ENCODE measurements at places on chromosomes 12 and 14.

- no peak for DNase-seq
Measured at GRCh38 chr12:54558759-54559158, 9.4 kb downstream of the PDE1B start.

- DNase-seq: no peak
Measured at GRCh38 chr12:117365049-117365616, 3.7 kb upstream of the NOS1 start.

GRCh38 chr12:43968736-43969135 is 132.9 kb downstream of the TMEM117 start:
- DNase-seq: no peak

GRCh38 chr12:11834931-11835330 is 185.5 kb downstream of the ETV6 start:
- no peak for DNase-seq

DNA sequence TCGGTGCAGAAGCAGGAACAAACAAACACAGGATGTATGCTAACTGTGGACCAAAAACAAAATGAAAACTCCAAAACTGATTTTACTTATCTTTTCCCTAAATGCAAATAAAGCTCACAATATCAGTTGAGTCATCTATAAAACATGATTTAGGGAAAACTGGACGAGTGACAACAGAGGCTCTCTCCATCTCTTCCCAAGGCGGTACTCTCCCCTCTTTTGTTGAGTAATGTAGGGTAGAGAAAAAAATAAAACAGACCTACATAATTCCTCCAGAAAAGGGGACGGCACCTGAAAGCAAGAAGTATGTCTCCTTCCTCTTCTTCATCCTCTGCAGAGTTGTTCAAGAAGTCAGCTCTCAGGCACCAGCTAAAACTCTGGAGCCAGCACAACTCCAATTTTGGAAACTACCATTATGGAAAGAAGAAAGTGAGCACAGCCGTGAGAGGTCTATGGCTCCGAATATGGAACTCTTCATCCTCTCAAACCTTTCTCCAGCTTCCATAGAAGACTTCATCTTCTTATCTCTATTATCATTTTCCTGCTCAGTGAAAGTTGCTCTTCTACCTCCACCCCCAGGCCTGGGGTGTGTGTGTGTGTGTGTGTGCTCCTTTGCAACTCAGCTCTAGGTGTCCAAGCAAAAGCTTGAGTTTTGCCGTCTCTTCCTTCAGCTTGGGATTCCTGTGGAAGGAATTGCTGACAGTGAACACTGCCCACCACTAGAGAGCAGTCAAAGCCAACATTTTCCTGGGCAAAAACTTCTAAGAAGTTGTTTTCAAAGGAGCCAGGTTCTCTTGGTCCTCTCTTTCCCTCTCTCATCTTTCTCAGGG is 155.4 kb downstream of the DIO2 start:
- DNase-seq: no peak

DNA sequence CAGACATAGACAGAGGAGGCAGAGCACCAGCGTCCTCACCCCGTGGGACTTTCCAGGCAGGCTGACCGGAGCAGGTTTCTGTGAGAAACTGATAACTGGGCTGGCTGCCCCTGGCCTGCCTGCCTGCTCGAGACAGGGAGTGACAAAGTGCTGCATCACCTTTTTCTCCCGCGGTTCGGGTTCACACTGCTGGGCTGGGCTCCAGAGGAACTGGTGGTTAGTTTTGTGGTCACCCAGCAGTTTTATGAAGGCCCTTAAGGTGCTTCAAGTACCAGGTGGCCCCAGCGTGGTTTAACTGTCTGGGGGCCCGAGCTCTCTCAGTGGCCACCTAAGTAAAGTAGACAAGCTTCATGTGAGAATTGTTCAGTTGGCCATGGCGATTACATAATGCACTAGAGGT is 1073.6 kb downstream of the BCL11B start:
- DNase-seq: no peak

DNA sequence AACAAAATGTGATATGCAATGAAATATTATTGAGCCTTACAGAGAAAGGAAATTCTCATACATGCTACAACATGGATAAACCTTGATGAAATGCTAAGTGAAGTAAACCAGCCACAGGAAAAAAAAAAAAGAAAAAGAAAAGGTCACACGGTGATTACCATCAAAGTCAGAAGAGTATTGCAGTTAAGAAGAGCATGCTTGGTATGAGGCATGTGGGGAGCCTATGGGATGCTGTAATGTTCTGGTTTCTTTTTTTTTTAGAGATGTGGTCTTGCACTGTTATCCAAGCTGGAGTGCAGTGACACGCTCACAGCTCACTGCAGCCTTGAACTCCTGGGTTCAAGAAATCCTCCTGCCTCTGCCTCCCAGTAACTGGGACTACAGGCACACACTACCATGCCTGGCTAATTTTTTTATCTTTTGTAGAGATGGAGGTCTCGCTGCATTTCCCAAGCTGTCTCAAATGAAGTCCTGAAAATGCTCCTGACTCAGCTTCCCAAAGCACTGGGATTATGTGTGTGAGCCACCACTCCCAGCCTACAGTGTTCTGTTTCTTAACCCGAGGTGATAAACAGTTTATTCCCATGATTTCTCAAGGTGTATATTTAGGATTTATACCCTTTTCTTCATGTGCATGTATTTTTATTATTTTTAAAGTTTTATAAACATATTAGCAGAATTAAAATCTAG is 96.2 kb downstream of the SEC23A start:
- DNase-seq: no peak

GRCh38 chr12:104809706-104810385 is 148.2 kb downstream of the SLC41A2 start:
- DNase-seq: no peak

GRCh38 chr12:110501399-110501751 is 536 bp downstream of the VPS29 start:
- no peak for DNase-seq

GRCh38 chr14:23175823-23176222 is 7.6 kb downstream of the SLC7A8 start:
- no peak for DNase-seq

DNA sequence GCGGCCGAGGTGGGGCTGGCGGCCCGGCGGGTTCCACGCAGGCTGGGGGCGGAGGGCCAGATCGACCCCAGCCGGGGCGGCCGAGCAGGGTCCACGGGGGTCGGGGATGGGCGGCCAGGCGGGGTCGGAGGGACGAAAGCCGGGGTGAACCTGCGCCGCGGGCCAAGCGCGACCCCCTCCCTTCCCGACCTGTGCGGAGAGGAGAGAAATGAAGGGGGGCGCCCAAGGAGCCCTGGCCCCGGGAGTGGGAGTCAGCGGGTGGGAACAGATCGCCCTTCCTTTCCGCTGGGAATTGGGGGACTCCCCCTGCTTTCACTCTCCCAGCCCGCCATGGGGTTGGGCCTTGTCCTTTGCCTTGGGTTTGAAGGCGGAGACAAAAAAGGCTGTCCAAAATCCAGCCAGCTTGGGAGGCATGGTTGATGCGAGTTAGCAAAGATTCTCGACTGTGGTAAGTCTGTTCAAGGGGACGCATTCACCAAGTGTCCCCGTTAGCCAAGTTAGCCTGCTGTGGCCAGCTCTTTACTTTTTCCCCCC is 559 bp upstream of the CKAP4 start:
- peak; percentile 14 for DNase-seq

DNA sequence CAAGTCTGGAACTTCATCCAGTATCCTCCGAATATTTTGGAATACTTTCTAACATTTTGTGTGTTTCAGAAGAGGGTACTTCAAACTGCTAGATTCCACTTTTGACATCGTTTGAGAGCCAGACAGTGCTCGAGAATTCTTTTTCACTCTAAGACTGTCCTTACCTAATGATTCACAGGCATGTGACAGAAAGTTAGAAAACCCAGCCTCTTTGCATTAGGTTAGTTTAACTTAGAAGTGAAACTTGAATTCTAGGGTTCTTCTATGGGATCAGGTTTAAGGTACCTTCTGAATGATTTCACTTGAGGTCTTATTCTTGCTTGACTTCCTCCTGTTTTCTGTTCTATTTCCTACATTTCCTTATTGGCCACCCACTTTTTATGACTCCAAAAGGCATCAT is 431.8 kb downstream of the SLC6A15 start:
- DNase-seq: no peak

DNA sequence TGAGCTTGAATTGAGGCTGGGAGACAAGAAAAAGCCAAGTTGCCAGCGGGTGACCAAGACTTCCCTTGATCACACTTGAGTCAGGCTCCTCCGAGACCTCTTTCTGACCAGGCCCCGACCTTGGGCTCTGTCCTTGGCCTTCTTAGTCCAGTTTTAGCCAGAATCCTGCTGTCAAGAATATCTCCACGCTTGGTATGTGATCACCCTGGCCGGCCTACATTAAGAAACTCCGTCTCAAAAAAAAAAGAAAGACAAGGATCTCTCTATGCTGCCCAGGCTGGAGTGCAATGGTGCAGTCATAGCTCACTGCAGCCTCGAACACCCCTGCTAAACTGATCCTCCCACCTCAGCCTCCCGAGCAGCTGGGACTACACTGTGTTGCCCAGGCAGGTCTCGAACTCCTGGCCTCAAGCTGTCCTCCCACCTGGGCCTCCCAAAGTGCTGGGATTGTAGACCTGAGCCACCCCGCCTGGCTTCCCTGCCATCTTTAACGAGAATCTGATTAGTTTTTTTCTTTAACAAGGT is 1.0 kb upstream of the ITPK1 start:
- DNase-seq: no peak

DNA sequence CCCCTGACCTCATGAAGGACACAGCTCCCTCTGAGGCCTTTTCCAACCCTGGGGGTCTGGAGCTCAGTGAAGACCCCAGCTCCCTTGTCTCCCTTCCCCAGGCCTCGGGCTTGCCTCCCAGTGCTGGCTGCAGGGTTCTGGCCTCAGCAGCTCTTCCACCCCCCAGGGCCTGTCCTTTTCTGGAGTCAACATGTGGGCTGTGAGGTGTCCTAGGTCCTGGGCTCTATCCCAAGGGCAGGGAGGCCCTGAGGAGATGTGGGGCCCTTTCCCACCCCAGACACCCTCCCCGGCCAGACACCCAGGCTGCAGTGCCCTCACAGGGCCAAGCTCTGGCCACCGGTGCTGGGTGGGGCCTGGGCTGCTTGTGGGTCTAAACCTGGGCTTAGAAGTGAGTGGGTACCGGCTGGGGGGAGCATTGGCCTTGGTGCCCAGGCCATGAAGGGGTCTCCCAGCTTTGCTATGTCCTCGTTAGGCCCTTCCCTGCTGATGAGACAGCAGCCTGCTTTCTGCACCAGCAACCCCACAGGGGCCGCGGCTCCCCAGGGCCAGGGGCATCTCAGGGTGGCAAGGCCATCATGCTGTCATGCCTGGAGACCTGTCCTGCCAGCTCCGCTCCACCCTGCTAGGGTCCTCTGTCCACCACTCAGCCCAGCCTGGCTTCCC is 2.7 kb upstream of the CRIP2 start:
- DNase-seq: no peak

- DNase-seq: no peak
Measured at GRCh38 chr12:3049611-3050249, 27.4 kb upstream of the TSPAN9 start.

- no peak for DNase-seq
Measured at GRCh38 chr14:27008187-27008586, 410.4 kb upstream of the NOVA1 start.
